Liver (tissue), 10 donors: ENCODE measurements at places on chromosomes 1 and 21. TPM values are rescaled to one million over a fixed set of nuclear protein-coding genes. Genes with fewer than 3 reads are reported as not detected.

DNA sequence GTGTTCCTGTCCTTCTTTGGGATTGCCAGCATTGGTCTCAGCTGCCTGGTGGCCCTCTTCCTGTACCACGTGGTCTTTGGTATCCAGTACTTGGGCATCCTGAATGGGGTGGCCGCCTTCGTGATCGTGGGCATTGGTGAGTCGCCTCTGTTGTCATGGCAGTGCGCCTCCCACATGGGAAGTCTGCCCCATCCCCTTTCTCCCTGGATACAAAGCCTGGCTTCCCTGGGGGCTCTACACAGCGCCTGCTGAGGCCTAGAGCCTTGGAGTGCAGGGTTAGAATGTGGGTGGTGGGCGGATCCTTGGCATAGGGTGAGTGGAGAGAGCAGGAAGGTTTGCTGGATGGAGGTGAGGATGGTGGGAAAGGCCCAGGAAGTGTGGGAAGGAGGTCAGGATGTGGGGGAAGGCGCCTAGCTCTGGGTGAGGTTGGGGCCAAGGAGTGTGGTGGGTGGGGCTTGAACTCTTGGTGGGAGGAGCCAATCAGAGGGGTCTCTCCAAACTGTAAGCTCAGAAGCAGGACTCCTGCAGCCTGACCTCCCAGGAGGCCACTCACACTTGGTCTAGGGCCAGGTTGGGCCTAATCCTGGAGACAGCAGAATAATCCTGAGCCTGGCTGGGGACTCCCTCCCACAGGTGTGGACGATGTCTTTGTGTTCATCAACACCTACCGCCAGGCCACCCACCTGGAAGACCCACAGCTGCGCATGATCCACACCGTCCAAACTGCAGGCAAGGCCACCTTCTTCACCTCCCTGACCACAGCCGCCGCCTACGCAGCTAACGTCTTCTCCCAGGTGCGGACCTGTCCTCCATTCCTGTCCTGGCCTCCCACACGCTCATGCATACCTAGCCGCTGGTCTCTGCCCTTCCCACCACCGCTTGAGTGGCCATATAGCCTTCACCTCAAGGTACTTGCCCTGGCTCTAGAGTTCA lies 36.7 kb downstream of the DISP3 start:
- no peak for DNase-seq

GRCh38 chr1:73899311-73899710 lies 298.7 kb downstream of the LRRIQ3 start:
- DNase-seq, result no peak

DNA sequence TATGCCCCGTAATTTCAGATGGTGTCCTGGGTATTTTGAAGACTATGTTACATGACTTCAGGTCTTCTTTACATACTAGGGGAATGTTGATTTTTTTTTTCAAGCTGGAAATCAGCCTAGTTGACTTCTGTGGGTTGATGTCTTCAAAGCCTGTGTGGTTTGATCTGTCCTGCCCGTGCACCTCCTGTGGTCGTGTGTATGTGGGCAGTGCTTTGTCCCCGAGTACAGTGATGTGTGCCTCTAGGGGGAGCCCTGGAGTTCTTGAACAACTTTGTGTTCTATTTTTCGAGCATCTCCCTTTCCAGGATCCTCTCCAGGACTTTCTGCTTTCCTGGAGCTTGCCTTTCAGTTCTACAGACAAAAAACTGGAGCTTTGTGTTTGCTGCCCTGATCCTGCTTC lies 28.9 kb downstream of the OBSCN start:
- no peak for DNase-seq

DNA sequence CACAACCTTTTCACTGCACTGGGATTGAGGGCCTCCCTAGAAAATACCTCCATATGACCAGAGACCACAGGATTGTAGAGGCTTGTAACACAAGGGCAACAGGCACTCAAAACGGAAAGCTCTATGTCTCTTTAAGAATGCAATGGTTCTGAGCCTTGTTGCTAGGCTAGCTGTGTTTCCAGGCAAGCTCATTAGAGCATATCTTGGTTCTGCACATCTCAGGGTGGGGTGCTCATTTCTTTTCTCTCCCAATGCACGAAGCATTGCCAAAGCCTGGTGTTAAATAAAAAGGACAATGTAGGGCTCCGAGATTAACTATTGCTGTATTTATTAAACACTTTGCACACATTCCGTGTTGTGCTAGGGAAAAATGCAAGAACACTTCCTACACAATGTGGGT lies 315.9 kb downstream of the PRDM2 start:
- no peak for DNase-seq

DNA sequence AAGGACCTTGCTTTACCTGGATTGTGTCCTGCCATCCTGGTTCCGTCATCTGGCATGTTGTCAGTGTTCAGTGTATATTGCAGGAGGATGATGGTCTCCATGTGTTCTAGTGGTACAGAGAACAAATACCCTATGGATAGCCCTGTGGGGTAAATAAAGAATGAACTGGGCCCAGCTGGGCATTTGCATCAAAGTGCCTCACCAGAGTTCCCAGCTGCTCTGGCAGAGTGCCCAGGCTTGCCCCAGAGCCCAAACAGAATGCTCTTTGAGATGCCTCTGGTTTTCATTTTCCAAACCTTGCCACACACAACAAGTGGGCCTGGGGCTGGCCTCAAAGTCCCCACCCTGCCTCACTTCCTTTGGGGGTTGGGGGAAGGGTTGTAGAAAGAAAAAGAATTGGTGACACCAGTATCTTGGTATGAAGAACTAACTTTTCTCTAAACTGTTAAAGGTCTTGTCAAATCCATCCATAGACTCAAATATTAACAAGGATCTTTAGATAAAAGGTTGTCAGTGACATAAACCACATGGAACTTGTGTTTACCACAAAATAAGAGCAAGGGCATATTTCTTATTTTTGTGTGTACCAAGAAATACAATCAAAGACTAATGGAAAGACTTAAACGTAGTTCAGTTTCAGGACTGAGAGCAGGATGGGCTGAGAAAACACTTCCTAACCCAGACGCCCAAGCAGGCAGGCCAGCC lies 82.2 kb downstream of the LMO4 start:
- DNase-seq, result no peak

DNA sequence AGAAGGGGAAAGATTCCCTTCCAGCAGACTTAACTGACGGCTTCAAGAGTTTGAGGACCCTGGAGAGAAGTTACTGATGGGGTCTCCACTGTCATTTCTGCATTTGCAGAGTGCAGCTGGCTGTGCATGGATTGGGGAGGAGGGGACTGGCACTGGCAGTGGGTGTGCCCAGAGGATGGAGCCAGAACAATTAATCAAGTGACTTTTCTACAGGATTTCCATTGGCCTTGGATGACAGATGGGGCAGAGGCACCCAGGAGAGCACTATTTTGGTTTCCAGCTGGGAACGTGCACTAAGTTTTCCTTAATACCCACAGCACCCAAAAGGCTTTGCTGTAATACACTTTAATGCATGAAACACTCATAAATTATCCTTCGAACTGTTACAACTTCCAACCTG lies 1.3 kb downstream of the NGF start:
- no peak for DNase-seq

DNA sequence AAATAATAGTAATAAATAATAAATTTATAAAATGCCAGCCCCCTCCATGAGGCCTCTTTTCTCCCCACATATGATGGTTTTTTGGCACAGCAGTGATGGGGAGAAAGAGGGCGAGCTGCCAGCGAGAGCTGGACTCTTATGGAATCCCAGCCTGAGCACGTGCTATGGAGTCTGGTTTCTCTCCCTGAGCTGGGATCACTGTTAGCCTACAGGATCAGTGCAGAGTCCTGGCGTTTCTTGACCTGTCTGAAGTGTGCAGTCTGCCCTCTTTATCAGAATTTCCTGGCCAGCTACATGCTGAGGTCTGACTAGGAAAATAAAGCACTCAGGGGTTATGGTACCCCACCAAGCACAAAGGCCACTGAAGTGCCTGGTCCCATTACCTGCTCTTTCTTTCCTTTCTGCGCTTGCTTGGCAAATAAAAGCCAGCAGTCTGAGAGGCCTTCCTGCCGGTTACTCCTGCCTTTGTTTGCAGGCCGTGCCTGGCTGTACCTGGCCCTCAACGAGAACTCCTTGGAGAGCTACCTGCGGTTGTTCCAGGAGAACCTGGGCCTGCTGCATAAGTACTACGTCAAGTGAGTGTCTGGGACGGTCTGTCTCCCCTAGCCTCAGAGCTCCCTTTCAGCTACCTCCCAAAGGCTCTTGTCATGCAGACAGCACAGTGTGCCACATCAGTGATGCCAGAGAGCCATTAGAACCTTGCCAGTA lies 18.5 kb upstream of the SLC25A34 start:
- no peak for DNase-seq

DNA sequence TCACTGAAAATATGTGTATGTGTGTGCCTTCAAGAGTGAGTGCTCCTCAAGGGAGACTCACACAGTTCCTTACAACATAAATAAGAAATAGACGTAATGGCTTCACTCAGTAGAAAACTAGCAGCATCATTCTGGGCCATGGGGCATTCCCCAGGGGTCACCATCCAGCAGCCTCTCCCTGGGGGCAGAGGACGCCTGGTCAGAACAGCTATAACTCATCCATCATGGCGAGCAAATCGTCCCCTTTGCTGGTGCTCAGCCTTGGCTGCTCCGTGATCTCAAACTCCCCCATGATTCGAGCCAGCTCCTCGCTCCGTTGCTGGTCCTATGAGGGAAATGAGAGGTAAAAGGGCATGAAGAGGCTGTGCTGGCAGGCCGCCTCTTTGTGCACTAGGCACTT lies 20.2 kb upstream of the LSM10 start:
- no peak for DNase-seq

GRCh38 chr1:44112486-44112885 lies 6.1 kb upstream of the KLF17 start:
- no peak for DNase-seq

GRCh38 chr21:39115576-39116235 lies 67.5 kb downstream of the PSMG1 start:
- DNase-seq, result no peak

DNA sequence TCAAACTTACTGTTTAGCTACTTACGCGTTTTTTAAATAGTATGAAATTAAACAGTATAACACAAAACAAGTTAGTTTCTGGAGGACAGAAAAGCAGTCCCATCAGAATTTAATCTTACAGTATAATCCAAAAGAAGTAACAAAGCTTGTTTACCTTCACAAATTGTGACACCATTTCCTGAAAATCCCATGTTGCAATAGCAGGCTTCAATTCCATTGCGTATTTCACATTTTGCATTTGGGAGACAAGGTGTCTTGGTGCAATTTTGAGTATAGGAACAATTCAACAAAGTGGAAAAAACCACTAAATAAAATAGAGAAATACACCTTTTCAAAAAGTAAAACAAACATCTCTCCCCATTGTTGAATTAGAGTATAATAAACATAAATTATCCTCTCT lies 1.6 kb downstream of the ADGRL4 start:
- no peak for DNase-seq

DNA sequence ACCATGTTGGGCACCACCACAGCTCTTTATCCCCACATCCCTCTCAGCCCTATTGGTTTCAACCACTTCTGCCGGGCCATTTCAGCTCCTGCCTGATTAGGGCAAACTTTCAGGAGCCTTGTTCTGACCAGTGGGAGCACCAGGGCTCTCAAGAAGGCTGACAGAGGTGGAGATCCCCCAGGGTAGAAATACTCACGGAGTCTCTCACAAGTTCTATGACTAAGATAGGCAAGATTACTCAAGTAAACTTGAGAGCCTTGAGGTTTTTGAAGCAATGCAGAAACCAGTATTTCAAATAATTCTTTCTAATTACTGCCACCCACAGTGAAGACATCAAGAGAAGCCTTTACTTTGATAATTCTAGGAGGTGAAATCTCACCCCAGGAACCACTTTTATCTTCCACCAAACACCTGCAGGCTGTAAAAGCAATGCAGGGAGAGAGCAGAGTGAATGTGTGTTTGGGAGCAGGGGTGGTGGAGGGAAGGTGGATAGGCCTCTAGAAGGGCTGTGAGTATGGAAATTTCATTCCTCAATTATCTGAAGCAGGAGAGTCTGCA lies 6.6 kb upstream of the PTCH2 start:
- DNase-seq, result no peak

- DNase-seq, result no peak
These were observed 120.7 kb downstream of the CNIH3 start for GRCh38 chr1:224736619-224737352.

DNA sequence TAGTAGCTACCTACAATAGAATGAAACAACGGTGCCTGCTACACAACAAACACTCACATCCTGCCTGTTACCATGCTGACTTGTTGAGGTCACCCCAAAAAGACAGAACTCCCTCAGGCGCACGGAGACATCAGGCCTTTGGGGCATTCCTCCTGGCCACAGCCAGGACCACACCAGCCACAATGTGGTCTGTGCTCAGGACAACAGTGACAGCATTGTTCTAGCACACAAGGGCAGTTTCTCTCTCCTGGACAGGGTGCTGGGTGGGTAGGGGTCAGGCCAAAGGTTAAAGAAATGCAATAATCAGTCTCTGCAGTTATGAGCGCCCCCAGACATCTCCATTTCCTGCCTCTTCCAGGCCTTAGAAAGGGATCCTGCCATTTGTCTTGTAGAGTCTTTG lies 39.5 kb downstream of the CTNNBIP1 start:
- DNase-seq, result no peak

- no peak for DNase-seq
These were observed 33.0 kb upstream of the TARDBP start for GRCh38 chr1:10979483-10979920.

- DNase-seq, result no peak
These were observed 464.2 kb downstream of the PTPRU start for GRCh38 chr1:29700491-29700890.

C1orf185 gene
- polyA plus RNA-seq, result not detected

OR2AK2 gene
- polyA plus RNA-seq, result not detected

PADI4 gene
- 0.54 TPM for polyA plus RNA-seq

CCDC27 gene
- not detected for polyA plus RNA-seq

RXFP4 gene
- not detected for polyA plus RNA-seq

RGS4 gene
- polyA plus RNA-seq, result 0.67 TPM

SCMH1 gene
- polyA plus RNA-seq, result 6.6 TPM

TOR1AIP1 gene
- polyA plus RNA-seq, result 7.1 TPM

CELA2B gene
- not detected for polyA plus RNA-seq

KMO gene
- polyA plus RNA-seq, result 14.5 TPM

FALEC gene
- not detected for polyA plus RNA-seq

MPZ gene
- polyA plus RNA-seq, result 7.4 TPM

SESN2 gene
- 10.7 TPM for polyA plus RNA-seq
